ENCODE measurements at places on chromosomes 2 and 18. TPM values are rescaled to one million over a fixed set of nuclear protein-coding genes. Genes with fewer than 3 reads are reported as not detected.

Gene ARHGAP25
- total RNA-seq, result 0.16 TPM

Gene HOXD13
- total RNA-seq, result 0.29 TPM

Gene VIT
- total RNA-seq, result not detected

Gene UGT1A4
- total RNA-seq, result not detected

Gene NUP35
- 31.9 TPM for total RNA-seq

All from A549 treated with GW870086 at 1 μM for 4 hours (cell line).